ENCODE measurements at places on chromosomes 13 and 19.

- DNase-seq: no peak
Observed at GRCh38 chr13:45537516-45537915, 72.8 kb downstream of the COG3 start.

GRCh38 chr19:10320602-10321416, 5.0 kb upstream of the FDX2 start:
- DNase-seq: no peak

DNA sequence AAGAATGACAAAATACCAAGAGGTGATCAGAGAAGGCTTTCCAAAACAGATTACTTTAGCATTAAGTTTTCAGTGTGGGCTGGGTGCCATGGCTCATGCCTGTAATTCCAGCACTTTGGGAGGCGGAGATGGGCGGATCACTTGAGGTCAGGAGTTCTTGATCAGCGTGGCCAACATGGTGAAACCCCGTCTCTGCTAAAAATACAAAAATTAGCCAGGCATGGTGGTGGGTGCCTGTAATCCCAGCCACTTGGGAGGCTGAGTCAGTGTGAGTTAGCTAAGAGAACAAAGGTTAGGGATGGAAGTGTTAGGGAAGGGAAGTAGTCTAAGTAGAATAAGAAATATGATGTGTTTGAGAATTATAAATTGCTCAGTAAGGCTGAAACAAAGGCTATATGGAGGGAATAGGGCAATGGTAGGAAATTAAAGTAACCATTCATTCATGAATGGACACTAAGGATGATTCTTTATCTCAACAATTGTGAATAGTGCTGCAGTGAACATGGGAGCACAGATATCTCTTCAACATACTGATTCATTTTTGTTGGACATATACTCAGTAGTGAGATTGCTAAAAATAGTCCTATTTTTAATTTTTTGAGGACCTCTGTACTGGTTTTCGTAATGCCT, 3.9 kb upstream of the RCBTB2 start:
- no peak for DNase-seq

- DNase-seq: no peak
Observed at GRCh38 chr13:107329991-107330390, 762.1 kb upstream of the ARGLU1 start.

GRCh38 chr13:79995334-79995733, 345.6 kb downstream of the SPRY2 start:
- DNase-seq: no peak

DNA sequence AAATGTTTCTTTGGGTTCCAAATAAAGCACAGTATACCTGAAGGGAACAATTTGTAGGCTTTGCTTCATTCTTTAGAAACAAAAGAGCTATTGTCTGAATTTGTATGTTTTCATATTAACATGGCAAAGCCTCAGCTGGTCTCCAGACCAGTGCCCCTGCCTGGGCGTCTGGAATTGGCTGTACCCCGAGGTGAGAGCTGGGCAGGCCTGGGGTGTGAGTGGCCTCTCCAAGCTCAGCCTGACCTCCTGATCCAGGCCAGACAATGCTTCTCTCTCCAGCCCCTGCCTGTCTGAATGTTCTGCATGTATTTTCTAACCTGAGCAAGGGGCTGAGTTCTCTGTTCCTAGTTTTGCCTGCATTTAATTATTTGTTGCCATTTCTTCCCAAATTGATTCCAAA, 66.3 kb upstream of the MCF2L start:
- DNase-seq: no peak
